Lower leg skin (tissue), 4 donors: ENCODE measurements at places on chromosomes 6 and 20. TPM values are rescaled to one million over a fixed set of nuclear protein-coding genes. Genes with fewer than 3 reads are reported as not detected.
A peak's percentile ranks its signal among the peaks of the same experiment; 100 is the strongest.

Gene ADGRF5
- total RNA-seq: 9.9 TPM

Gene ANKEF1
- 3.9 TPM for total RNA-seq

Gene CCN6
- 1.3 TPM for total RNA-seq

Gene DYNLT2
- 4.1 TPM for total RNA-seq

Gene STX7
- 48.2 TPM for total RNA-seq

Gene ASIP
- 2.0 TPM for total RNA-seq

Gene GATA5
- total RNA-seq: 1.1 TPM

Gene GNMT
- total RNA-seq: 1.4 TPM

- no peak for DNase-seq
These were observed 114.1 kb upstream of the SNX9 start for GRCh38 chr6:157708933-157709332.

GRCh38 chr20:22700367-22700766 is 116.0 kb upstream of the FOXA2 start:
- DNase-seq: no peak

GRCh38 chr6:42729731-42730130 is 7.3 kb upstream of the PRPH2 start:
- no peak for DNase-seq

DNA sequence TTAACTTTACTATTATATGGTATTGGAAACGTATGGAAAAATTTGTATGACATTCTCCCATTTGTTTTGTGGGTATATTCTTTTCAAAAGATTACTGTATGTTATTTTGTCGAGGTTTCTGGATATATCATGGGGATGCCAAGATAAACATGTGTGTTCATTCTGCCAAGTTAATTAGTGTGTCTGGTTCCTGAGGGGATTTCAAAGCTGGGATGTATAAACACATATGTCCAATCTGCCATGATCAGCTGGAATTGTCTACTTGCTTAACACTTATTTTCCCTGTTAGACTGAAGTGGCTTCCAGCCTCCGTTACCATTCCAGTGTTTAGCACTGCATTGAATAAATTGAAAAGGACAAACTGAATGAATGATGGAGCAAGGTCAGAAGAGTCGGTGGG is 86.2 kb downstream of the DNAH8 start:
- no peak for DNase-seq

DNA sequence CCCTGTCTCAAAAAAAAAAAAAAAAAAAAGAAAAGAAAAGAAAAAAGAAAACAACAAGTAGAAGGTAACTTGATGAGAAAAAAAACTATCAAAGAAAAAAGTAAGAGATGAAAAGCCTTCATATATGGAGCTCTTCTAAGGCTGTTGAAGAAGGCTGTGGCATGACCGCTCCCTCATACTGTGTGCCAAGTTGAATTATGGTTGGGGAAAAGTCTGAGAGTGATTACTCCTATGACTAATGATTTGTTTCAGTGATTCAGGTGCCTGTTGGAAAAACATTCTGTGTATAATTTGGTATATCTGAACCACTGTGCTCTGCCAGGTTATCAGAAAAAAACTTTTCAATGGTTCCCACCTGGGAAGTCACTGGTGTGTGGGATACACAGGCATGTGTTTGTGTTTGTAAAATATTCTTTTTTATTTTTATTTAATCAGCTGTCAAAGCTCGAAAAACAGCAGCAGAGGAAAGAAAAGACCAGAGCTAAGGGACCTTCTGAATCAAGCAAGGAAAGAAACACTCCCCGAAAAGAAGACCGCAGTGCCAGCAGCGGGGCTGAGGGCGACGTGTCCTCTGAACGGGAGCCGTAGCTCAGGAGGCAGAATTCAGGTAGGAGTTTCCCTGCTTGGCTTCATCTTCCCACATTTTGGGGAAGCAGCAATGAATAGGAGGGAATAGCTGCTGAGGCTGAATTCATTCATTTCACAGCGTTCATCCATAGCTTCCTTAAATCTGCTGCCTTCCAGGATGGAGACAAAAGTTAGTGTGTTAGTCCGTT is 69.7 kb upstream of the SCP2D1 start:
- no peak for DNase-seq

DNA sequence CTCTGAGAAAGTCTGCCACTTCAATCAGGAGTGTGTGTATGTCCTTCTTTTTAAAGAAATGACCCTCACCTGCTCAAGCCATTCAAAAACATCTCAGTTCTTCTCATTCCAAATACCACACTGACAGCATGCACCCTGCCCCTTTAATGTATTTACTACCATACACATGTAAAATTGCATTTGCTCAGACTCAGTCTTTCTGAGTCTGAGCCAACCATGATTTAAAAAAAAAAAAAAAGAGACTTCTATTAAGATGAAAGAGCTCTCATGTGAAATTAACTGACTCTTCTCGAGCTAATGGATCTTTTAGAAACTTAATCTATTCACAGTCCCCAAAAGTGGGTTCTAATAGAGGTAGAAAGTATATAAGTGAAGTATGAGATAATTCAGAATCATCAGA is 1.4 kb upstream of the FILIP1 start:
- no peak for DNase-seq

- peak; percentile 74 for DNase-seq
These were observed 140.8 kb upstream of the CARMIL1 start for GRCh38 chr6:25138233-25138933.

- no peak for DNase-seq
These were observed 1055.1 kb upstream of the GJE1 start for GRCh38 chr6:141077355-141078333.

DNA sequence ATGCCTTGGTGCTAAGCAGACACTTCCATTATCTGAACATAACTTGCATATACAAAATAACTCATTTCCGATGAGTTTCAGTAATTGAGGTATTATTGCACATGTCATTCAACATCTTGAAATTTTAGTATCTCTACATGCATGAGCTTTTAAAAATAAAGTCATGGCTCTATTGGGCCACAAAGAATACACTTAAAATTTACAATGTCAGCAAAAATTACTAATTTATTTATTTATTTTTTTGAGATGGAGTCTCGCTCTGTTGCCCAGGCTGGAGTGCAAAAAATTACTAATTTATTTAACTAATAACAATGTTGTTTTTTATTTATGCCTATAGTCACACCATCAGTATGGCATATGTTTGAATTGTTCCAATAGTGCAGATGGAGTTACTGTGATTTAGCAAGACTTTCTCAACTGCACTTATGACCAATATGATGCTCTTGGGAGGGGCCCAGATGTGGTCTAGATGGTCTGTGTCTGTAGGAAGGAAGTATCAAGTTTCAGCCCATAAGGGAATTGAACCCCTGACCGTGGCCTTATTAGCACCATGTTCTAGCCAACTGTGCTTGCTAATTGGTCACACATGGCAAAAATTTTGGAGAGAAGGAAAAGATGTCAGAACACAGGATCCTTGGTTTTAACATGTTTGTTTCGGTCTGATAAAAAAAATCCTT is 370.7 kb upstream of the TSHZ2 start:
- DNase-seq: no peak

DNA sequence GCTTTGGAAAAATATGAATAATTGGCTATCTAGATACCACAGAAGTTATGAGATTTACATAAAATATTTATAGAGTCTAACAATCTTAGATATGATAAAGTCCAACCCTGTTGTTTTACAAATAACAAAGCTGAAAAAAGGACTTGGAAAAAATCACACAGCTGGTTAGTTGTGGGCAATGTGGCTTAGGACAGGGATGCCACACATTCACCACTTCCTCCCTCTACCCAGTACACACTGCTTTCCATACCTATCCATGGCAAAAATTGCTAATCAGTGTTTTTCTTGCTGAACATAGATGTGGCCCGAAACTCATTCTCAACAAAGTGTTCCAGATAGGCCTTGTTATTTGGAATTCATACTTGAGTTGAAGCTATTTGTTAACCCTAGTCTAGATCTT is 147.3 kb upstream of the BMP5 start:
- no peak for DNase-seq

DNA sequence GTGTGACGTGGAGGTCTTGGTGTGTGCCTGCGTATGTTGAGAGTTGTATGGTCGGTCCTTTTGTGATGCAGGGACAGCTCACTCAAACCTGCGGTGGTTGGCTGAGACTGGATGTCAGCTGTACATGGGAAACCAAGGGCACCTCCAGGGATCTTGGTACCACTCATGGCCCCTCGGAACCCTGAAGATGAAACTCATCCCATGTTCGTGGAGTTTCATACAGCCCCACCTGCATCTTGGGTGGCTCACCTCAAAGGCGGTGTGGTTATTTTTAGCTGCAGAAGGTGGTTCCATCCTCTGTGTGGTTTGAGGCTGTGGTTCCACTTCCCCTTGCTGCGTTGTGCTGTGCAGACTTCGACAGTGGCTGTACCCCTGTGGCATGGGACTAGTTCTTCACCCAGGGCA is 52.6 kb upstream of the SLC22A1 start:
- no peak for DNase-seq

- peak; percentile 92 for DNase-seq
These were observed 80.4 kb upstream of the BTN3A2 start for GRCh38 chr6:26284537-26285142.

DNA sequence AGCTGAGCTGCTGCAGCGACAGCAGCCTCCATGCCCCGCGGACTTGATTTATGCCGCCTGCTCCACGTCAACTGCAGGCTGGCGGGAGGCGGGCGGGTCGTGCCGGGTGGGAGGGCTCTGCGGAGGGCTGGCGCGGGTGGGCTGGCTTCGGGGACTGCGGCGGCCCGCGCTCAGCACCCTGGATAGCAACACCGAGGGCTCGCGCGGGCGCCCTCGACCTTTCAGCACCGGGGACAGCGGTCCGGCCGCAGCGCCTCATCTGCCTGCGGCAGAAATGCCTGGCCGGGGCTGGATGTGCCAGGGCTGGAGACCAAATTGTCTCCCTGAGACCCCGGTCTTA is 792 bp downstream of the SNAP25 start:
- peak; percentile 35 for DNase-seq

DNA sequence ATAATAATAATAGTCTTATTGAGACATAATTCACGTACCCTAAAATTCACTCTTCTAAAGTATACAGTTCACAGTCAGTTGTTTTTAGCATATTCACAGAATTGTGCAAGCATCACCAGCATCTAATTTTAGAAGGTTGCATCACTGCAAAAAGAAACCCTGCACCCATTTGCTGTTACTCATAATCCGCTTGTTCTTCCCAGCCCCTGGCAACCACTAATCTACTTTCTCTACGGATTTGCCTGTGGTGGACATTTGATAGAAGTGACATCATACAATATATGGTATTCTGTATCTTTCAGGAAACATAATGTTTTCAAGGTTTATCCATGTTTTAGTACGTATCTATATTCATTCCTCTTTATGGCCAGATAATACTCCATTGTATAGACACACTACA is 41.5 kb upstream of the FAM184A start:
- no peak for DNase-seq

- no peak for DNase-seq
These were observed 203.0 kb downstream of the KCNQ5 start for GRCh38 chr6:72824833-72825232.

DNA sequence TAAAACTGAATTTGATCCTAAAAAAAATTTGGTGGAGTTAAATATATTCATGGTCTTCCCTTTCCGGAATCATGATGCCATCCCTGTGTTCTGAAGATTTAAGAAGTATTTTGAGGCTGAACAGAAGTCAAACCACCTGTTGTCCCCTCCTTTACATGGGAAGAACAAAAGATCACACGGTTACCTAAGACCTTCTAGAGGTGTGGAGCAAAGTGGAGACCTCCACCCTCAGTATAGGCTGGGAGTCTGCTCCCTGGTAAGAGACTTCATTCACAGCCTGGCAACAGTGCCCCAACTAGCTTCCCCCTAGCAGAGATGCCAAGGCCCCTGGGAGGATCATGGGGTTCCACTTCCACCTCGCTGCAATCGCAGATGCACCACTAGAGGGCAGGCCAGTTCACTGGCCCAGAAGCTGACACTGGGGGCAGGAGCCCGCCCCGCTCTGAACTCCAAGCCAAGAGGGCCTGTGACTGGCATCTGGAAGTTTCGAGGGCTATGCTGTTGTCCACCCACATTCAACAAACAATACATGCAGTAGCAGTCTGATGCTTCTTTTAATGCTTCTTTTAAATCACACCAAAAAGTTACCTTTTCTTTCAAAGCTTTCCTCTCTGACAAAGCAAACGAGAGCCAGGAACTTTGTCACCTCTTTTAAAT is 19.5 kb upstream of the UBE2J1 start:
- DNase-seq: peak; percentile 91

- DNase-seq: no peak
These were observed 241.8 kb downstream of the ANKRD60 start for GRCh38 chr20:57986666-57987065.

GRCh38 chr20:57685146-57685758 is 24.6 kb downstream of the PMEPA1 start:
- no peak for DNase-seq

- no peak for DNase-seq
These were observed 9.9 kb downstream of the RFPL4B start for GRCh38 chr6:112356994-112357393.

DNA sequence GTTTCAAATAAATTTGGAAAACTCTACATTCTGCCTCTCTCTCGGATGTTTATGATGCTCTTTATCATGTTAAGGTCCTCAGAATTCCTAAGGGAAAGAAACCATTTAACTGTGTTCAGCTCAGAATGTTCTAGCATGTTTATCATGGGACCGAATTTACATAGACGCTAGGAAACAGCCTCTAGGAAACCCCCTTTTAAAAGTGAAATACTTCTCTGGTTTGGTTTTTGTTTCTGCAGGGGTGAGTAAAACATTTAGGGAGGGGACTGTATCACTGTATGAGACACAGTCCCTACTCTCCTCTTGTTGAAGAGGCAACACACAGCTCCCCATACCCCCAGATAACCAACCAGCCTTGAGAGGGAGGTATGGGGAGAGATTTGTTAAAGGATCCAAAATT is 267.6 kb upstream of the SUPT3H start:
- DNase-seq: no peak

DNA sequence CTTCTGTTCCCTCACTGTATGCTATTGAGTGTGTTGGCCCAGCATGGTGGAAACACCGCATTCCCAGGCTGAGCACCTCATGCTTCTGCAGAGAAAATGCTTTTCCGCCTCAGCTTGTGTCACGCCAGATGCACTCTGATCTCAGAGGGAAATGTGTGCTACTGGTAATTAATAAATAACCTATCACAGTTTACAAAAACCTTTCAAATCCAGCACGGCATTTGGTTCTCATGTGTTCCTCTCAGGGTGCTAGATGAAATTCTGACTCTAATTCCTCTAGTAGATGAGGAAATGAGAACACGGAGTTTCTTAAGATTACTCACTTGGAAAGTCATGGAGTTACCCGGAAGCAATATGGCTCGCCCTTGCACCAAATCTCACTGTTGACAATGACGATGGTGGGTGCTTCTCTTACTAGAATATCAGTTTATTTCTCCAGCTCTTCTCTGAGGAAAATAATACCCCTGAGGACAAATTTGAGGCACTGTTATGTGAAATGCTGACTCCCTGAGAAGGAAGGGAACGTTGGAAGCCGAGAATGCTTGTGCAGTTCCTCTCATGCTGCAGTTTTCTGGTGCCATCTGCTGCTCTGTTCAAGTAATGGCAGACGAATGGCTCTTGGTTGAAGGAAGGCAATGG is 116.6 kb downstream of the RNF144B start:
- DNase-seq: no peak
